Inflammatory macrophage (primary cell): ENCODE measurements at places on chromosomes 11 and 22.

DNA sequence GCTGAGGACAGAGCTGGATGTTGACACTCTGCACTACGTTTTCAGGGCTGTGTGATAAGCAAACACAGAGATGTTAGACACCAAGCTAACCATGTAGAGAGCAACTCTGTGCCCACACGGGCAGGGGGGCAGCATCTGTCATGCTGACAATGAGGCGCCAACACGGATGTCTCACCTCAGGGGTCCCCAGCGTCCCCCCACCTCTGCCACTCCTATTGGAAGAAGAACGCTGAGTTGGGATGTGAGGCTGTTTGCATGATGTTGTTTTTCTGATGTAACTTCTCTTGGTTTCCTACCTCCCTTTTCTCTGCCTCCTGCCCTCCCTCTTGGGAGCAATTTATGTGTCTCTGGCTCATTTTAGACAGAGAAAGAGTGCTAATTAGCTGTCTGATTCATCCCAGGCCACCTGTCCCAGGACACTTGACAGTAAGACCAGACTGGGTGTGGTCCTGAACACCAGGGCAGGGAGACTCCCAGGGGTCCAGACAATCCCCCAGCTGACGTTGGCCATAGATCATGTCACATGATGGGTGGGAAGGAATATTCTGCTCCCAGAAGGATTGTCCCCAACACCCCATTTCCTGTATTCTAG, 89.2 kb upstream of the NCAM1 start:
- DNase-seq, result no peak

- DNase-seq, result no peak
Measured at GRCh38 chr11:8811571-8811970, 99.4 kb upstream of the AKIP1 start.

- no peak for DNase-seq
Measured at GRCh38 chr11:75635066-75635862, 33.6 kb downstream of the MAP6 start.

GRCh38 chr11:28228196-28228895, 120.2 kb downstream of the METTL15 start:
- no peak for DNase-seq

- DNase-seq, result peak; percentile 64
Measured at GRCh38 chr22:39348909-39349505, 784 bp upstream of the SYNGR1 start.
